ENCODE measurements at places on chromosomes 4 and X.

DNA sequence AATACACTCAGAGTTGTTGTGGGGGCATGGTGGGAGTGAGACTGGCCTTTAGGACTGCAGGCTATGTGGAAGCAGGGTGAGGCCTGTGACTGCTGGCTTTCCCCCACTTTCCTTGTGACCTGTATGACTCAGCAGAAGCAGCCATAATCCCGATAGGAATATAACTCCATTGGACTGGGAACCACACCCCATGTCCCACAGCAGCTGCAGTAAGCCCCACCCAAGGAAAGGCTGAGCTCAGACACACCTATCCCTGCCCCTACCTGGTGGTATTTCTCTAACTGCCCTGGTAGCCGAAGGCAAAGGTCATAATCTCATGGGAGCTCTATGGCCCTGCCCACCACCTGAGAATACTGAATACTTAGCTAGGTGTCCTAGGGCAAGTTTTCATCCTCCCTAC lies 169.3 kb downstream of the GC start:
- DNase-seq: no peak

DNA sequence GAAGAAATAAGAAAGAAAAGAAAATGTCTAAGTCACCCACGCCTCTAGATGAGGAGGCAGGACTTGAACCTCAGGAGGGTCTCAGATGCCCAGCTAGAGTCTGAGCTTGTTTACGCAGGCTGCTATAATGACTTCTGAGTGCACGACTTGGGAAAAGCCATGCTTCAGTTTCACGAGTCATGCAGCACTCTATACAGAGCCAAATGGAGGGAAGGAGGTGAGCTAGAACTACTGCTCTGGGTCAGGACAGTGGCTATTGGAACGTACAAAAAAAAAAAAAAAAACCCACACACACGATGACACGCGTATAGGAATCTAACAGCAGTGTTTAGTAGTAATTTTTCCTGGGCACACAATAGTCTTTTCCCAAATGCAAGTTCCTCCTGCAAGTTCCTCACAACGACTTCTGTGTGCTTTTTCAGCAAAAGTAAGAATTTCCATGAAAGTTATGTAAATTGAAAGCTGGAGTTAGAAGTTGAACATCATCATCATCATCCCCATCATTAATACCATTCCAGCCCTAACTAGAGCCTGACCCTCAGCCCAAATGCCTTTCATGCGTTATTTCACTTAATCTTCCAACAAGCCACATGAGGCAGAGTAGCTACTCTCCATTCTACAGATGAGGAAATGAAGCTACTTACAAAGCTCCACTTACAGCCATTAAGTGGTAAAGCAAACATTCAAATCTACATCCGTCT lies 36.6 kb downstream of the IRF2 start:
- DNase-seq: peak; percentile 1

- no peak for DNase-seq
These were observed 17.6 kb downstream of the ARMCX2 start for GRCh38 chrX:101642093-101642492.

DNA sequence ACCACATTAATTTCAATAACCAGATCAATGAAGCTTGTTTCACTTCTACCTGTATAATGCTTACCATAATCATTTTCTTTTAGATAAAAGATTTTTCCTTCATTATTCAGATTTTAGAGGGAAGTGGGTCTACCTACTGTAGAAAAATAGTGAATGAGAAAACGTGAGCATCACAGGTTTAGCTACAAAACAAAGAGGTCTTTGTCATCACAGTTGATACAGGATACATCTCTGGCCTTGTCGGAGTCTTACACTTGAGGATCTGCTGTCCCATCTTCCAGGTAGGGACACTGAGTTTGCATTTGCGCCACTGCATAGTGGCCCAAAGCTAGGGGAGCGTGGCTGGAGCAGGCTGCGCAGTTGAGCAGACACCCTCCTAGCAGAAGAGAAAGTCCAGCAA lies 710 bp downstream of the CLDN24 start:
- DNase-seq: no peak

- no peak for DNase-seq
These were observed 41.1 kb downstream of the MAD2L1 start for GRCh38 chr4:120025516-120025915.

DNA sequence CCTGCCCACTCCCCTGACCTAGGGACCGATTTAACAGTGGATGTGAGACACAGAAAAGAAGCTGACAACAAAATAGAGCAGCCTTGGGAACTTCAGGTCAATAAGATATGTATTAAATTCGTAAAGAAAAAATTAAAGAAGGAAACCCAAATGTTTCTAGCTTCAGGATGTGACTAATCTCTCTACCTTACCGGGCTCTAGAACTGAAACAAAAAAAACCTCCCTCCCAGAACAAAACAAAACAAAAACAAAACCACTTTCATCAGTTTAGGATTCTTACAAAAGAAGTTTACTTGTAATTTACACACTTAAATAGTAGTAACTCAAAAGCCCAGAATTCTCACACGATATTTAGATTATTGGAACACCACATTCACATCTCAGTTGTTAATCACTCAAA lies 185.8 kb upstream of the RPS6KA3 start:
- DNase-seq: no peak

DNA sequence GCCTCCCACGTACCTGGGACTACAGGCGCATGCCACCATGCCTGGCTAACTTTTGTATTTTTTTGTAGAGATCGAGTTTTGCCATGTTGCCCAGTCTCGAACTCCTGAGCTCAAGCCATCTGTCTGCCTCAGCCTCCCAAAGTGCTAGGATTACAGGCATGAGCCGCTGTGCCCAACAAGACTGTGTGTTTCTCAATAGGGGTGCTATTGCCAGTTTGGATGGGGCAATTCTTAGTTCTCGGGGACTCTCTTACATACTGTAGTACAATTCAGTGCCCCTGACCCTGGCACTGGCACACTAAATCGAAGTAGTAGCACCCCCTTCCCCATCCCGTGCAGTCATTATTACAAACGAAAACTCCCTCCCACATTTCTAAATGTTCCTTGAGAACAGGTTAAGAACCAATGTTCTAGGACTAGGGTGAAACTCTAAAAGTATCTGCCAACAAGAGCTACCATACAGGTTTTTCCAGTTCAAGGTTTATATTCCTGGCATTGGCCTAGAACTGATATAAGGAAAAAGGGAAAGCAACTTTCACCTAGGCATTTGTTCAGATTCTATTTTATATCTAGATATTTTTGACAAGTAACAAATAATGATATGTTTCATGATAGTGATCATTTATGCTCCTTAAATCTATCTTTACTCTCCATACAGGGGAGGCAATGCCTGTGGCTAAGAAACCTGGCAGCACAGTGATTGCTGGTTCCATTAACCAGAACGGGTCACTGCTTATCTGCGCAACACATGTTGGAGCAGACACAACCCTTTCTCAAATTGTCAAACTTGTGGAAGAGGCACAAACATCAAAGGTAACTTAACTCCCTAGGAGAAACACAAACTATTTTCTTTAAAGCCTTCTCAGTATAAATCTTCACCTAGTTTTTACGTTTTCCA lies 50.4 kb upstream of the PGAM4 start:
- no peak for DNase-seq

- peak; percentile 98 for DNase-seq
These were observed 126.8 kb downstream of the NAA11 start for GRCh38 chr4:79198951-79199587.

GRCh38 chr4:3529363-3529762 lies 2.9 kb downstream of the LRPAP1 start:
- DNase-seq: no peak

DNA sequence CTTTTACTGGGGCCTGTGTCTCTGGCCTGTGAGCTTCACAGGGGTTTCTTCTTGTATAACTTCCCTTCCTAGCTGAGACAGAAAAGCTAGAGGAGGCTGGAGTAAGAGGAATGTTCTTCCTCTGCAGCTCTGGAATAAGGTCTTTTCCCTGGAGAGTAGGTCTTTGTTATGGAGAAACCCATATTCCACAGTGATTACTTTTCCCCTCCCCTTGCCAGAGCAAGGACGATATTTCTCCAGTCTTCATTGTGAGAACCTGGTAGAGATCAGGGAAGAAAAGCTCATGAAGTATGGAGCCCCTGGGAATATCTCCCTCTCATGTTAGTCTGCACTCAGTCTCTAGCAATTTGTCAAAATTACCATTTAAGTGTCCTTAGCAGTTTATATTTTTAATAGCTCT lies 18.7 kb upstream of the GLRB start:
- no peak for DNase-seq

DNA sequence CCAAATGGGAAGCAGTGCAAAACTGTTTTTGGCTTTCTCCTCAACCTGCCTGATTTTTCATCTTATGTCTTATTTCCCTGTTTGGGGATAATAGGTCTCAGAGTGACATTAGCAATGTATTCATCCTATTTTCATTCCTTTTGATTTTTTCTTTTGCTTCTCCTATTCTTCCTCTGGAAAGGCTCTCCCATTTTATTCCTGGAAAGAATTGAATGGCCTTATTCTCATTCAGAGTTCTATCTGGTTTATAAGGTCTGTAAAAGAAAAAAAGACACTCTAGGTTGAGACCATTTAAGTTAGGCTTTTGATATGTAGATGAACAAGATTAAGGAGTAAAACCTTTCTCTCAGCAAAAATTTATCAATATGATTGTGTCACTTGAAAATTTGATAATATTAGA lies 27.8 kb upstream of the ALB start:
- DNase-seq: no peak

DNA sequence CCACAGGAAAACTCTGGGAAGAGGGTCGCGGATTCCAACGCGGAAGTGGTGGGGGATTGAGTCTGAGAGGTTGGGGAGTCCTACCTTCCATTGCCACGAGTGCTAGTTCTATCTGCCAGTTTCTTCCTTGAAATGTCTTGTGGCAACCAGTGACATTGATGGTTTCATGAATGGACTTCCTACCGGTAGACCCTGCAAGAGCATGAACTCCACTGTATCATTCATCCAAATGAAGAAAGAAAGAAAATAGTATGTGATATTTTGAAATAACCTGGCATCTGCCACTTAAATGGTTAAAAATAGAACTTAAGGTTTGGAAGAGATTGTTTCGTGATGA lies 1.1 kb upstream of the SLC10A7 start:
- DNase-seq: no peak

DNA sequence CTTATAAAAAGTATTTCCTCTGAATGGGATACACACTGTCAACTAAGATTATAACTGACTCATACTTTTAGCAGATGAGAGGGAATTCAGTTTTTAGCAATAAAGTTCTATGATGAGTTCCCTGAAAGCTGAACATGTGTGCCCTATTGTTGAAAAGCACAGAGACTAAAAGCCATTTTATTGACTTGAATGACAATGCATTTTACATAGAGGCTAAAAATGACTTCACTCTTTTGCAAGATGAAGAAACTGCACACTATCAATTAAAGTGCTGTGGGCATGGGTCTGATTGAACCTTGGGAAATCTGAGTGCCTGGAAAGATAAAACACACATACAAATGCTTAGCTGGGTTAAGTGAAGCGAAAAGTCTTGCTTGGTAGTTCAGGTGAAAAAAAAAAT lies 633.4 kb downstream of the PDHA2 start:
- DNase-seq: no peak

DNA sequence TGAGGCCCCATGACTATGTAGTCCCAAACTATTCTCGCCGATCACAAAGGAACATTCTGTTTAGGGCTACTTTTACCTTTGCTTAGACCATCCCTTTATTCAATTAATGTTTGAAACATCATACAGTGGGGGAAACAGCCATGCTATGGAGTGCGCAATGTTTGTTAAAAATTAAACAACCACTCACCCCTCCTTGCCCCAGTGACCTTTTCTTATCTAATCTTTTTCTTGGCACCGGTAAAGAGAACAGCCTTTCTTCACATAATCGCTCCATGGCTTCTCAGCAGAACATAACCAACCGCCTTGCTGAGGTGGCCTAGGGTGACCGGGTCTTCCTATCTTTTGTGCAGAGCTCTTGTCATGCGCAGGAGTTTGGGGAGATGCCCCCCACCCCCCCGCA lies 152.6 kb downstream of the VCX3A start:
- no peak for DNase-seq

- DNase-seq: no peak
These were observed 545.2 kb downstream of the C4orf33 start for GRCh38 chr4:129641179-129641578.

DNA sequence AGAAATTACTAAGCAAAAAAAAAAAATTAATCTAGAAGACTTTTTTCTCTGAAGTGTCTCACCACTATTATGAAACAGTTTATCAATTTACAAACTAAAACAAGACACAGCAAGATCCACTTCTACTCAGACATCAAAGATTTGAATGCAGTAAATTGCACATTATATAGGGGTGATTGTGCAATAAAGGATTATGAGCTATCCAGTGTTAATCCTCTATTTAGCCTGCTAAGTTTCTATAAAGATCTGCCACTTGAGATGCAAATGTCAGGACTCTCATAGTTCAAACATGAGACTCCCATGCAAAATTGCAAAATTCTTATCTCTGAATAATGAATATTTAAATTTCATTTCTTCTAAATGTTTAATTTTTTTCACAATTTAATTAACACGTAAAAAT lies 2.2 kb downstream of the TECRL start:
- DNase-seq: no peak

DNA sequence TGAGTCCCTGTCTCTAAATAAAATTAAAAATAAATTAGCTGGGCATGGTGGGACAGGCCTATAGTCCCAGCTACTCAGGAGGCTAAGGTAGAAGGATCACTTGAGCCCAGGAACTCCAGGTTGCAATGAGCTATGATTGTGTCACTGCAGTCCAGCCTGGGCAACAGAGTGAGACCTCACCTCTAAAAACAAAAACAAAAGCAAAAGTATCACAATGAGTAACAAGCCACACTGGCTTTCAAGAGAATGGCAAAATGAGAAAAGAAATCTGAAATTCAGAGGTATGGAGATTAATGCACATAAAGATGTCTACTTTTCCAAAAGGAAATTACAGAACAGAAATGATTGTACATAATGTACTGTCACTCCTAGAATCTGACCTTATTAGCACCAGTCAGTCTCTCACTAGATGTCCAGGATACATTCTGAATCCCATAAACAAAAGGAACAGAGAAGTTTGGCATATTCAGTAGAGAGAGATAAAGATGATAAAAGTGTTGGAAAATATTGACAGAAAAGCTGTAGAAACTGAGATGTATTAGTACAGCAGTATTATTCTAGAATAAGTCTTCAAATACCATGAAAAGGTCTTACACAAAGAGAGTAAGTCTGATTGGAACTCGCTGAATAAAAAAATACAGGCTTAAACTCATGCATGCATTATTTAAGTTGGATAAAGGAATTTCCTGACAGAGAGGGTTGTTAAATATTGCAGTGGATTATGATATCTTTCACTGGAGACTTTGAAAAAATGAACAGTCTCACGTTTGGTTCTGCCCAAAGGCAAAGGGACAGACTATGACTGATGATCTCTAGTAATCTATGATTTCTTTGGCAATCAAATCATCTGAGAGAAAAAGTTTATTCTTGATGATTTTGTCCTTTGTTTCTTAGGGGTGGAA lies 102.5 kb downstream of the SH3RF1 start:
- DNase-seq: no peak

DNA sequence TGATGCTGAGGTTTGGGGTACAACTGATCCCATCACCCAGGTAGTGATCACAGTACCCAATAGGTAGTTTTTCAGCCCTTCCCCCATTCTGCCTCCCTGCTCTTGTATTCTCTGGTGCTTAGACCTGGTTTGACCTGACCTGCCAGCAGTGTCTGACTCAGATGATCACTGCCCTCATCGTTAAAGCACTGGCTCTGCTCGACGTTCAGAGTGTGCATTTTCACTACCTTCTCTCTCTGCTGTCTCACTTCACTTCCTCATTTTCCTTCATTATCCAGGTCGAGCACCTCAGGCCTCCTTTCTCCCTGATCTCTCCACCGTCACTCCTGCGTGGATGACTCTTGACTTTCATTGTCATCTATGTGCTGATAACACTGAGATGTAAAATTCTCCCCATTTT lies 83.6 kb downstream of the PARM1 start:
- DNase-seq: no peak

- no peak for DNase-seq
These were observed 279.9 kb upstream of the TET2 start for GRCh38 chr4:104866809-104867208.

Data from NCI-H1436 treated with DMSO at 0.1 percent for 48 hours (cell line).